ENCODE measurements at places on chromosomes 2 and 18.

DNA sequence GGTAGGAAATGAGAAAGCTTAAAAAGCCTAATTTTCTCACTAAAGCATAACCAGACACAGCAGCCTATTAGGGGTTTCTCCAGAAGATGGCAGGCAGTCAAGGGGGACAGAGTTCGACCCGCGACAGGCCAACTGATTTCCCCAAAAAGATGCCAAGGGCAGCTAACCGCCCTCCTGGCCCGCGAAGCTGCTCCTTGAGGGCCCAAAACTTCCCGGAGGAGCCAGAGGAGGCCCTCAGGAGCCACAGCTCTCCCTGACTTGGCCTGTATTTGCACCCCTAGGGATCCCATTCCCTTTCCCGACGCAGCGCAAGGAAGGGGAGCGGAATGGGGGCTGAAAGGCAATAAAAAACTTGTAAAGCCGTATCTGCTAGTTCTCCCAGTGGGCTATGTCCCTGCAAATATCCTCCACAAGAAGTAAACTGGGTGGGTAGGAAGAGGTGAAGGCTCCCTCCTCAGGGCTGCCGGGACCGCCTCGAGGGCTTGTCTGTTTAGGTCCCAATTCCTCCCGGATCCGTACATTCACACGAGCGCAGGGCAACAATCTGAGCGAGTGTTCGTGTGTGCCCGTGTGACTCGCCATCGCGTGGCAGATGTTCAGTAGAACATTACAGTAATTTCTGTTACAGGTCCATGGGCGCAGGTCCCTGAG is 756 bp upstream of the NAGK start:
- H3K4me1 ChIP-seq: peaks cover 38% of the 10 kb centered on the region
- H3K27me3 ChIP-seq: no peaks in the 10 kb centered on the region
- peaks cover 5% of the 10 kb centered on the region for H3K36me3 ChIP-seq
- peak overlapping the region; percentile 92 for H3K27ac ChIP-seq

DNA sequence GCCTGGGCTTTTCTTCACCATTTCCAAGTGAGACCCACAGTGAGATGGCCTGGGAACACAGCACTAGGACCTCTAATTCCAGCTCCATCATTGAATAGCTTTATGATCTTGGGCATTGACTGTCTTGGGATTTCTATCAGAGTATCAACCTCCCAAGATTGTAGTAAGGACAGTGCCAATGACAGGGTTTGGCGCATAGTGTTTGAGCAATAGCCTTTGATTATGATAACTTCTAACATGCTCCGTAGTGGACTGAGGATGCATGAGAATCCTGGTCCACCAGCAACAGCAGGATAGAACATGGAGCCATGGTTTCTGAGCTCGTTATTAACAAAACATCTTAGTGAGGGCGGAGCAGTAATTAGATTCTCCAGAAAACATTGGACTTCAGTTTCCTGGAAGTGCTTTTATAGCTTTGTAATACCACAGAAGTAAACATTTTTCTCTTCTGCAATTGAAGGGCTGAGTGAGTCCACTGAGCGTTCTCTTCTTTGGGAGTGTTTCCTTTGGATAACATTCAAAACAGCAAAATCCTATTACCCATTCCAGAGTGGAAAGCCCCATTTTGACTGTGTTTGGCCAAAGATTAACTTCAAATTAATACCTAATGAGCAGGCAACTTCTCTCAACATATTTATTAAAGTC is 63.7 kb downstream of the IL1R2 start:
- no peaks in the 10 kb centered on the region for H3K36me3 ChIP-seq
- H3K27me3 ChIP-seq: no peaks in the 10 kb centered on the region
- H3K27ac ChIP-seq: peak overlapping the region; percentile 46
- no peak overlapping the region for H3K4me3 ChIP-seq
- peaks cover 55% of the 10 kb centered on the region for H3K4me1 ChIP-seq
- DNase-seq: peak; percentile 86

DNA sequence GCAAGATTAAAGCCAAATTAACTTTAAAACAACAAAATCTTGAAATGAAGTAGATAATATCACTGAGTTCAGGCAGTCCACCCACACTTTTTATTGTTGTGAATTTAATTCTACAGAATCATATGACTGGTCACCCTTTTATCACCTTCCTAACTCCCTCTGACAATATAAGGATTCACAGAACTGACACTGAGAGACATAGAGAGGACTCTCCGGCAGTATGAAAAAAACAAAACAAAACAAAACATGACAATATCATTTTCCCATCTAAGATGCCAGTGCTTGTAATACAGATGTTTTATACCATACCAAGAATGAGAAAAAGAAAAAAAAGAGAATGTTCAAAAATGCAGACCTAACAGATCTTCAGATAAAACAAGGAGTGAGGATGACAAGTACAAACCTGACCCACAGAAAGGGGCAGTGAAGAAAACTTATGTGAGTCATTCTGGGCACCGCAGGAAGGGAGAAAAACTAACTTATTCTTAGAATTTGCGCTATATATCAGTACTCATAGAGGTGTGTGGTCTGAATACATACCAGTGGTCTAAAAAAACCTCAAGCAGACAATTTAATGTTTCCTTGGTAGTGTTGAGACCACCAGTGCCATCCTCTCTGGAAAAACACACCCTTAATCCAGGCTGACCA is 136.6 kb downstream of the ZAP70 start:
- H3K4me3 ChIP-seq: no peak overlapping the region
- H3K36me3 ChIP-seq: no peaks in the 10 kb centered on the region
- no peaks in the 10 kb centered on the region for H3K27me3 ChIP-seq
- H3K4me1 ChIP-seq: no peaks in the 10 kb centered on the region
- no peak overlapping the region for H3K27ac ChIP-seq

- H3K27me3 ChIP-seq: no peaks in the 10 kb centered on the region
- H3K4me3 ChIP-seq: no peak overlapping the region
- no peak overlapping the region for H3K27ac ChIP-seq
- no peaks in the 10 kb centered on the region for H3K36me3 ChIP-seq
- no peak for DNase-seq
Measured at GRCh38 chr18:73664896-73665295, 482.7 kb downstream of the FBXO15 start.

GRCh38 chr2:223093436-223094241 is 41.6 kb downstream of the KCNE4 start:
- H3K4me3 ChIP-seq: no peak overlapping the region
- no peaks in the 10 kb centered on the region for H3K36me3 ChIP-seq
- no peak for DNase-seq
- H3K27ac ChIP-seq: peak overlapping the region; percentile 25
- H3K4me1 ChIP-seq: peaks cover 17% of the 10 kb centered on the region
- peaks cover 3% of the 10 kb centered on the region for H3K27me3 ChIP-seq

DNA sequence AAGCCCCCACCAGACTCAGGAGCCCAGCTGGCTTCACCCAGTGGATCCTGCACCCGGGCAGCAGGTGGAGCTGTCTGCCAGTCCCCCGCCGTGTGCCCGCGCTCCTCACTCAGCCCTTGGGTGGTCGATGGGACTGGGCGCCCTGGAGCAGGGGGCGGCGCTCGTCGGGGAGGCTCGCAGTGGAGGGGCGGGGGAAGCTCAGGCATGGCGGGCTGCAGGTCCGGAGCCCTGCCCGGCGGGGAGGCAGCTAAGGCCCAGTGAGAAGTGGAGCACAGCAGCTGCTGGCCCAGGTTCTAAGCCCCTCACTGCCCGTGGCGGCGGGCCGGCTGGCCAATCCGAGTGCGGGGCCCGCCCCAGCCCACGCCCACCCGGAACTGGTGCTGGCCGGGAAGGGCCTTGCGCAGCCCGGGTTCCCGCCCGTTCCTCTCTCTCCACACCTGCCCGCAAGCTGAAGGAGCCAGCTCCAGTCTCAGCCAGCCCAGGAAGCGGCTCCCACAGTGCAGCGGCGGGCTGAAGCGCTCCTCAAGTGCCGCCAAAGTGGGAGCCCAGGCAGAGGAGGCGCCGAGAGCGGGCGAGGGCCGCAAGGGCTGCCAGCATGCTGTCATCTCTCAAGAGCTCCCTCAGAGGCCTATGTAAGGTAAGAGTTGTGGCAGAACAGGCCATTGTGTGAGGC is 1307.8 kb upstream of the TMEFF2 start:
- H3K4me3 ChIP-seq: no peak overlapping the region
- H3K4me1 ChIP-seq: no peaks in the 10 kb centered on the region
- no peak for DNase-seq
- no peaks in the 10 kb centered on the region for H3K27me3 ChIP-seq
- H3K36me3 ChIP-seq: no peaks in the 10 kb centered on the region
- no peak overlapping the region for H3K27ac ChIP-seq

GRCh38 chr2:241656190-241656741 is 18.8 kb downstream of the ATG4B start:
- H3K4me1 ChIP-seq: no peaks in the 10 kb centered on the region
- no peak overlapping the region for H3K4me3 ChIP-seq
- no peak for DNase-seq

- no peaks in the 10 kb centered on the region for H3K36me3 ChIP-seq
- H3K4me1 ChIP-seq: no peaks in the 10 kb centered on the region
- no peak overlapping the region for H3K27ac ChIP-seq
- no peaks in the 10 kb centered on the region for H3K27me3 ChIP-seq
Measured at GRCh38 chr2:105313877-105314276, 15.7 kb downstream of the TGFBRAP1 start.

DNA sequence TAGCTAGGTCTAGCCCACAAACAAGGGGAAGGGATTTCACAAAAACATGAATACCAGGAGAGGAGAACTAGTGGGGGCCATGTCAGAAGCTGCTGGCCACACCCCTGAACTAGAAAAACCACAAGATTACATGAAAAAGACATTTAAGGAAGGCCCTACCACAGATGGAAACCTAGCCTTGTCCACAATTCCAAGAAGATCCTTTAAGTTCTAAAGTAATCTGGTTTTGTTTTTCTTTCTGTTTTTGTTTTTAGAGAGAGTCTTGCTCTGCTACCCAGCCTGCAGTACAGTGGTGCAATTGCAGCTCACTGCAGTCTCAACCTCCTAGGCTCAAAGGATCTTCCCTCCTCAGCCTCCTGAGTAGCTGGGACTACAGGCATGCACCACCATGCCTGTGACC is 34.2 kb upstream of the CAB39 start:
- no peaks in the 10 kb centered on the region for H3K27me3 ChIP-seq
- no peak for DNase-seq
- H3K27ac ChIP-seq: no peak overlapping the region
- no peaks in the 10 kb centered on the region for H3K36me3 ChIP-seq
- H3K4me1 ChIP-seq: no peaks in the 10 kb centered on the region

DNA sequence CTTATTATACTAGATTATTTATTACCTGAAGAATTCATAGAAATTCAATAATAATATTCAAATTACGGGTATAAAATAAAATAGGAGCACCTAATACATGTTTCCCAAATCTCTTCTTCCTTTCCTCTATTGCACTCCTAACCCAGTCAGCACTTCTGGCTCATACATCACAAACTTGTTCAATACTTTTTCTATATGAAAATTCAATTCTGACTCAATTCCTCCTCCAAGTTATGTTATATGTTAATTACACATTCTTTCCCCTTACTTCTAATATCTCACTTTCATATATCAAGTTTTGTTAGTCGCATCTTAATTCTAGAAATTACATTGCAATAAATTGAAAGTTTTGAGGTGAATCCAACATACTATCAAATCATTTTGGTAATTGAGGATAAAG is 17.9 kb upstream of the COL3A1 start:
- DNase-seq: no peak
- no peak overlapping the region for H3K27ac ChIP-seq
- H3K4me1 ChIP-seq: no peaks in the 10 kb centered on the region
- no peaks in the 10 kb centered on the region for H3K36me3 ChIP-seq
- H3K27me3 ChIP-seq: no peaks in the 10 kb centered on the region

- DNase-seq: no peak
- peaks cover 5% of the 10 kb centered on the region for H3K27me3 ChIP-seq
- no peak overlapping the region for H3K4me3 ChIP-seq
- no peaks in the 10 kb centered on the region for H3K36me3 ChIP-seq
Measured at GRCh38 chr18:23131693-23132319, 3.5 kb upstream of the CABLES1 start.

DNA sequence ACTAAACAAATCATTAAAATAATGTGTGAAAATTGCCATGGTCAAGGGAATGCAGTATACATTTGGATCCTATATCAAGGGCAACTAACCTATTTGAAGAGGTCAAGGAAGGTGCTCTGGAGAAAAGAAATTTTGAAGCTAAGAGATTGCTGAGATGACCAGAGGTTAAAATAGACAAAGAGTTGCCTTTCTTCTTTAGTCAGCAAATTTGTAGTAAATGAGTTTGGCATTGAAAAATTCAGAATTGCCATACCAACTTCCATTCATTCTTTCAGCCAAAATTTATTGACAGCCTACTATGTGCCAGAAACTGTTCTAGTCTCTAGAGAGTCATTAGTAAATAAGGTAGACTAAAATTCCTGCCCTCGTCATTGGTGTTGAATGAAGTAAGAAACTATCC is 396.2 kb downstream of the BCL11A start:
- H3K27me3 ChIP-seq: no peaks in the 10 kb centered on the region
- no peak overlapping the region for H3K27ac ChIP-seq
- H3K4me1 ChIP-seq: no peaks in the 10 kb centered on the region
- no peak overlapping the region for H3K4me3 ChIP-seq

DNA sequence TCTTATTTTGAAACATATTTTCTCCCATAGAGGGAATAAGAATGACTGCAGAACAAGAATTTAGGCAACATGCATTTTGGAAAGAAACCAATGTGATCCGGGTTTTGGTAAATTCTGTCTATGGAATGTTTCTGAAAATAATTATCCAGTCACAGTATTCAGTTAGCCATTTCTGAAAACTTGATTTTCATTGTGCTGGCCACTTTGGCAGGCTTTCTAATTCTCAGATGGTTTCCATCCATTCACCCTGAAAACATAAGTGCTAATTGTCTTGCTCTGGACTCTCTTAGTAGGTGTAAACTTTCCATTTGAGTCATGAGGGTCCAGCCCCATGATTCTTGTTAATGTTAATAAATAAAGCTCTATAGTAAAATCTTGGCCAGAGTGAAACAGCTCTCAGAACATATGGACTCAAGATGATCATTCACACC is 176.5 kb downstream of the RBM43 start:
- H3K27ac ChIP-seq: no peak overlapping the region
- H3K4me3 ChIP-seq: no peak overlapping the region
- no peak for DNase-seq
- H3K27me3 ChIP-seq: no peaks in the 10 kb centered on the region
- no peaks in the 10 kb centered on the region for H3K36me3 ChIP-seq

- no peaks in the 10 kb centered on the region for H3K4me1 ChIP-seq
- no peaks in the 10 kb centered on the region for H3K36me3 ChIP-seq
- H3K27me3 ChIP-seq: no peaks in the 10 kb centered on the region
- no peak overlapping the region for H3K4me3 ChIP-seq
Measured at GRCh38 chr2:215796140-215796855, 217.1 kb downstream of the MREG start.

GRCh38 chr2:127233710-127234109 is 13.6 kb upstream of the CYP27C1 start:
- H3K27me3 ChIP-seq: no peaks in the 10 kb centered on the region
- no peaks in the 10 kb centered on the region for H3K36me3 ChIP-seq
- no peak for DNase-seq

- no peaks in the 10 kb centered on the region for H3K4me1 ChIP-seq
- H3K4me3 ChIP-seq: no peak overlapping the region
- H3K27ac ChIP-seq: no peak overlapping the region
- no peaks in the 10 kb centered on the region for H3K27me3 ChIP-seq
- peak; percentile 88 for DNase-seq
- no peaks in the 10 kb centered on the region for H3K36me3 ChIP-seq
Measured at GRCh38 chr18:73913505-73913904, 234.1 kb downstream of the FBXO15 start.

GRCh38 chr2:67883316-67884087 is 179.3 kb downstream of the C1D start:
- H3K27me3 ChIP-seq: no peaks in the 10 kb centered on the region
- no peak overlapping the region for H3K4me3 ChIP-seq
- H3K27ac ChIP-seq: no peak overlapping the region
- no peaks in the 10 kb centered on the region for H3K36me3 ChIP-seq
- H3K4me1 ChIP-seq: no peaks in the 10 kb centered on the region
- DNase-seq: no peak

All from esophagus muscularis mucosa (tissue), 4 donors.